Right lung (tissue), 10 donors: ENCODE measurements at places on chromosomes 12 and 14. TPM values are rescaled to one million over a fixed set of nuclear protein-coding genes. Genes with fewer than 3 reads are reported as not detected.

PRH1 gene
- 7.2 TPM for polyA plus RNA-seq

GPHB5 gene
- polyA plus RNA-seq = not detected

ZNF891 gene
- 3.7 TPM for polyA plus RNA-seq

DNA sequence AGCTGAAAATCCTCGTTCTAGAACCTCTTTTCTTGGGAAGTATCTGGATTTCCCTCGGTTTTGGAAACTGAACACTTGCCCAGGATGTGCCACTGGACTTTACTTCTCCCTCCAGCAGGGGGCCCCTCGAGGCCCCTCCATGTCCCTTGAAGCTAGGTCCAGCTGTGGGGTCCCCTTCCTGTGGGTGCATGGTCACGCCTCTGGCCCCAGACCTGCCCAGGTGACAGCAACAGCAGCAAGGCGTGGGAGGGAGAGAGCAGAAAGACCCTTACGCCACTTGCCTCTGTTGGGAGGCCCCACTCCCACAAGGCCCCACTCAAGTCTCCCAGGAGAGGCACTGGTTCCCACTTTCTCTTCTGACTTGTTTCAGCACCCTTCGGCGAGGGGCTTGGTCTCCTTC is 3.1 kb downstream of the SLC25A29 start:
- no peak for DNase-seq

DNA sequence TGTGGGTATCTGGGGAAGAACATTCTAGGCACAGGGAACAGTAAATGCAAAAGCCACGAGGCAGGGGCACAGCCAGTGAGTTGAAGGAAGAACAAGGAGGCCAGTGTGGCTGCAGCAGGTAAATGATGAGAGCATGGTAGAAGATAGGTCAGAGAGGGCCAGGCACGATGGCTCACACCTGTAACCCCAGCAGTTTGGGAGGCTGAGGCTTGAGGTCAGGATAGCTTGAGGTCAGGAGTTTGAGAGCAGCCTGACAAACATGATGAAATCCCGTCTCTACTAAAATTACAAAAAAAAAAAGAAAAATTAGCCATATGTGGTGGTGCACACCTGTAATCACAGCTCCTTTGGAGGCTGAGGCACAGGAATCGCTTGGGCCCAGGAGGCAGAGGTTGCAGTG is 86.7 kb upstream of the ESRRB start:
- no peak for DNase-seq

DNA sequence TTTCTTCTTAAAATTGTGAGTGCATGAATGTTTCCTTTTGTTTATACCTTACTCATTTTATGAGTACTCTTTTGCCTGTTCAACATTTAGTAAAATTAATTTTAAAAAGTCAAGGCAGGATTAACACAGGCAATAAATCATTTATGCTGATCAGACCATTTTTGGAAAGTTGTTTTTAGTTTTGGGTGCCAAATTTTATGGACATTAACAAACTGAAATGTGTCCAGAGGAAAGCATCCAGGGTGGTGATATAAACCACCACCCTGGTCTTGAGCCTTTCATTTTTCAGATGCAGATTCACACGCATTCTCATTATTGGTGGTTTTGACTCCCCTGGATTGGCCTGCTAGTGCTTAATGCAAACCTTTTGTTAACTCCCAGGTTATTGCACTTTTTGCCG is 26.3 kb downstream of the RASSF8 start:
- no peak for DNase-seq

DNA sequence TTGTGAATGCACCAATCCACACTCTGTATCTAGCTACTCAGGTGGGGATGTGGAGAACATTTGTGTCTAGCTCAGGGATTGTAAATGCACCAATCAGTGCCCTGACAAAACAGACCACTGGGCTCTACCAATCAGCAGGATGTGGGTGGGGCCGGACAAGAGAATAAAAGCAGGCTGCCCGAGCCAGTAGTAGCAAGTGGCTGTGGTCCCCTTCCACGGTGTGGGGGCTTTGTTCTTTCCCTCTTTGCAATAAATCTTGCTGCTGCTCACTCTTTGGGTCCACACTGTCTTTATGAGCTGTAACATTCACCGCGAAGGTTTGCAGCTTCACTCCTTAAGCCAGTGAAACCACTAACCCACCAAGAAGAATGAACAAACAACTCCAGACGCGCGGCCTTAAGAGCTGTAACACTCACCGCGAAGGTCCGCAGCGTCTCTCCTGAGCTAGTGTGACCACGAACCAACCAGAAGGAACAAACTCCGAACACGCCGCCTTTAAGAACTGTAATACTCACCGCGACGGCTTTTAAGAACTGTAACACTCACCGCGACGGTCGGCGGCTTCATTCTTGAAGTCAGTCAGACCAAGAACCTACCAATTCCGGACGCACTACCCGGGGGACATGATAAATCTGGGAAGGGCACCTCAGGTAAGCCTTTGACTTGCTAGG is 4.6 kb upstream of the LDHB start:
- DNase-seq = no peak

DNA sequence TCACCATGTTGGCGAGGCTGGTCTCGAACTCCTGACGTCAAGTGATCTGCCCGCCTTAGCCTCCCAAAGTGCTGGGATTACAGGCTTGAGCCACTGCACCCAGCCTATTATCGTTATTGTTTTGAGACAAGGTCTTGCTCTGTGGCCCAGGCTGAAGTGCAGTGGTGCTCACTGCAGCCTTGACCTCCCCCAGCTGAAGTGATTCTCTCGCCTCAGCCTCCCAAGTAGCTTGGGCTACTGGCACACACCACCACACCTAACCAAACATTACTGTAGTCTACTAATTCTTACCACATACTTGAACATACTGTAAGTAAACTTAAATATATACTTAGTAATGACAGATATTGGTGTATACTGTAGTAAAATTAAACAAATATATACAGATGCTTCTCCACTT is 4.5 kb upstream of the CDCA4 start:
- no peak for DNase-seq

GRCh38 chr12:4388032-4388431 is 8.5 kb upstream of the FGF23 start:
- DNase-seq = no peak

GRCh38 chr12:2696136-2696535 is 98.6 kb upstream of the FKBP4 start:
- no peak for DNase-seq

- DNase-seq = no peak
Observed at GRCh38 chr14:102888748-102889147, 33.7 kb upstream of the AMN start.

GRCh38 chr12:93568091-93568490 is 4.4 kb upstream of the SOCS2 start:
- no peak for DNase-seq

GRCh38 chr14:103607822-103608221 is 21.2 kb upstream of the KLC1 start:
- DNase-seq = no peak

GRCh38 chr14:32471181-32471580 is 142.1 kb downstream of the AKAP6 start:
- DNase-seq = no peak
